ENCODE measurements at places on chromosomes 5 and 9. TPM values are rescaled to one million over a fixed set of nuclear protein-coding genes. Genes with fewer than 3 reads are reported as not detected.
A peak's percentile ranks its signal among the peaks of the same experiment; 100 is the strongest.

GRCh38 chr5:54774281-54775170 lies 210.9 kb downstream of the ESM1 start:
- peak; percentile 3 for DNase-seq

DNA sequence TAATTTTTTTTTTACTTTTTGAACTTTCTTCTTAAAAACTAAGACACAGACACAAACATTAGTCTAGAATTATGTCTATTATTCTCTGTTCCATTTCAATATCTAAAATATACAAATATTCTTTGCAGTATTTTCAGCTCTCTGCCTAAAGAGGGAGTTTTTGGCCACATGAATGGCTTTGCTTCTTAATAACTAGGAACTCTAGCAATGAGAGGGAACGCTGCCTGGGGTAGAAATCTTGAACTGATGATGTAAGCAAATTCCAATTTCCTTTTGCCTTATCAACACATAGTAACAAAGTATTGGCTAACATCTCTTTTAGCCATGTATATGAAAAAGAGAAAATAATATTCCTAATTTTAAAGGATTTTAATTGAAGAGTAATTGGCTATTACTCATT lies 51.9 kb downstream of the SLC25A46 start:
- peak; percentile 22 for DNase-seq

DNA sequence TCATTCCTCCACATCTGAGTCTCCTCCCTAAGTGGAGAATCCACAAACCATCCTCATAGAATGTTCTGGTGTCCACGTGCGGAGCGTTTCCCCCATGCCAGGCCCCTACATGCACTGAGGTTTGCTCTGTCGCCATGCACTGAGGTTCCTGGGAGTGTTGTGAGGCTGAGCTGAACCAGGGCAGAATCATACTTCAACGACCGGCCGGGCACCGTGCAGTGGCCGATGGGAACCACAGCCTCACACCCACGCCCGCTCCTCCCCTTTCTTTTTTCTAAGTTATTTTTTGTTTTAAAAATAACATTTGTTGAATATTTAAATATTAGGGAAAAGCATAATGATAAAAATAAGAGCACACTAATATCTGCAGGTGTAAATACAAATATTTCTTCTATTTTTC lies 260.4 kb upstream of the IRX4 start:
- no peak for DNase-seq

GRCh38 chr5:147906326-147907095 lies at the start of gene C5orf46:
TSS of gene C5orf46 (minus strand) at chr5:147906538. CDS start at chr5:147906501, 37 bp downstream.
- DNase-seq: peak; percentile 56

The PCDHA8 gene
- total RNA-seq: 0.12 TPM

The MYOZ3 gene
- total RNA-seq: 0.78 TPM

The GPRIN1 gene
- total RNA-seq: 6.2 TPM

The WDR38 gene
- 0.12 TPM for total RNA-seq

The FSTL4 gene
- not detected for total RNA-seq

The GAPT gene
- total RNA-seq: not detected
